ENCODE measurements at places on chromosomes 5 and 9.

DNA sequence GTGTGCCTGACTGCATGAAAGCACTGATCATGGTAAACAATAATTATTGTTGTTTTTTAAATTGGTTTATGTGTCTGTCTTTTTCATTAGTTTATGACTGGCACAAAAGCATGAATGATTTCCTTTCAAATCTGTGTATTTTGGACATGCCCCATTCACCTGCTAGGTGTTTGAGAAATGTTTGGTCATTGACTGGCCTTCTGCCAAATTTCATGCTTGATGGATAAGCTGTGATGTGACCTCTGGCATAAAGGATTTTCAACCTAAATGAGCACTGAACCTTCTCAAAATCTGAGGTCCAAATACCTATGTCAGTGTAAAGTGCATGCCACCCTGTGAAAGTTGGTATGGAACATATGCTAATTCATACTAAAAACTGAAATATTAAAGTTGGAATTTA lies 204.5 kb downstream of the BRINP1 start:
- DNase-seq, result no peak

DNA sequence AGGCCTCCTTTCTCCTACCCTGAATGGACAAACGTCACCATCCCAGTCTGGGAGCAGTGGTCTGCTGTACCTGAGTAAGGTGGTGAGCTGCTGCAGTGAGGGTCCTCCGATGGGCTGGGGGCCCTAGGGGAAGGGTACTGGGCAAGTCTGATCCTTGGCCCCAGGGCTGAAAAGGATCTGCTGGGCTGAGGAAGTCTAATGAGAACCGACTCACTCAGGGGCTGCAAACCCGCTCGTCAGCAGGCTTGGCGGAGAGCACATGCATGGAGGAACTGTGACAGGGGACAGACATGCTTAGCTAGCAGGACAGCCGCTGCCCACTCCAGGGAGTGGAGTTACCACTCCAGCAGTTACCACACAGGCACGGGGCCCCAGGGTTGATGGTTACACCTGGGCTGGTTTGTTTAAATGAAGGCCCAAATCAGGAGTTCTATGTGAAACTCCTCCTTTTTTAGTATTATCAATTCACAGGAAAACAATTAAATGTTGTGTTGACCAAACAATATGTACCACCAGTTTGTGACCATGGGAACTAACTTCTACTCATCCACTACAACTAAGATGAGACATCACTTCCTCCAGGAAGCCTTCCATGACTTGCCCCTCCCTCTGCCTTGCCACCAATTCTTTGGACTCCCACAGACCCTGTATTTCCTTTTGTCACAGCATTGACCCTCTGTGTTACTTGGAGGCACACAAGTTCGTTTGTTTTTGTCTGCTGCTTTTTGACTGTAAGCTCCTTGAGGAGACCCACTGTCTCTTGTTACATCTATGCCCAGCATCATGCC lies 56.1 kb upstream of the CPLX2 start:
- DNase-seq, result no peak

GRCh38 chr5:135649435-135649834 lies 70.6 kb upstream of the CXCL14 start:
- no peak for DNase-seq

GRCh38 chr5:135031813-135032694 lies 2.0 kb downstream of the PITX1 start:
- DNase-seq, result no peak

- no peak for DNase-seq
Measured at GRCh38 chr9:25119041-25119440, 559.2 kb downstream of the TUSC1 start.

- no peak for DNase-seq
Measured at GRCh38 chr9:85016384-85017006, 347.0 kb downstream of the NTRK2 start.

- DNase-seq, result peak; percentile 16
Measured at GRCh38 chr9:110255034-110255462, 1.3 kb downstream of the TXN start.

- no peak for DNase-seq
Measured at GRCh38 chr5:55188656-55189540, 15.9 kb upstream of the CDC20B start.

- DNase-seq, result no peak
Measured at GRCh38 chr9:124762633-124763032, 8.5 kb downstream of the NR6A1 start.

- peak; percentile 38 for DNase-seq
Measured at GRCh38 chr9:32378496-32378895, 5.9 kb upstream of the ACO1 start.

DNA sequence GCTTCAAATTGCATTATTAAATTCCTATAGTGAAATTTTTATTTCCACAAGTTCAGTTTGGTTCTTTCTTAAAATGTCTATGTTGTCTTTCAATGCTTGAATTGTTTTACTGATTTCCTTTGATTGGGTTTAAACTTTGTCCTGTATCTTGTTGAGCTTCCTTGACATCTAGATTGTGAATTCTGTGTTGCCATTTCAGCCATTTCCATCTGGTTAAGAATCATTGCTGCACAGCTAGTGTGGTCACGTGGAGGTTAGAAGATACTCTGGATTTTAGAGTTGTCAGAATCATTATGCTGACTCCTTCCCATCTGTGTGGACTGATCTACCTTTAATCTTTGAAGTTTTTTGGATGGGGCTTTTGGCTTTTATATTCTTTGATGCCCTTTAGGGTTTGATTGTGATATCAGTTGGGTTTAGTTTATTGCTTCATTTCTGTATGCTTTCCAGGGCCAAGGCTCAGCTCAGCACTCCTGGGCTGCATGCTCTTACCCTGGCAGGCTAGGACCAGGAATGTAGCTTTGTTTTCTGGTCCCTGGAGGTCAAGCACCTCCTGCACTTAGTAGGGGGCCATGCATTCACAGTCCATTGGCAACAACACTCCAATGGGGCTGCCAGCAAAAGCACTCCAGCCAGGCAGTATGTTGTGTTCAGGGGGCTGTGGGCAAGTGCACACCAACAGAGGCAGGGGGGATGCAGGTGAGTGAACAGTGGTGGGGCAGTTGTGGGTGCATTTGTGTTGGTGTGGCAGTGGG lies 141.4 kb downstream of the PRR16 start:
- DNase-seq, result no peak
